GM12891 (cell line): ENCODE measurements at places on chromosomes 7 and 10.

- DNase-seq, result no peak
These were observed 264.3 kb downstream of the RNLS start for GRCh38 chr10:88318803-88319202.

DNA sequence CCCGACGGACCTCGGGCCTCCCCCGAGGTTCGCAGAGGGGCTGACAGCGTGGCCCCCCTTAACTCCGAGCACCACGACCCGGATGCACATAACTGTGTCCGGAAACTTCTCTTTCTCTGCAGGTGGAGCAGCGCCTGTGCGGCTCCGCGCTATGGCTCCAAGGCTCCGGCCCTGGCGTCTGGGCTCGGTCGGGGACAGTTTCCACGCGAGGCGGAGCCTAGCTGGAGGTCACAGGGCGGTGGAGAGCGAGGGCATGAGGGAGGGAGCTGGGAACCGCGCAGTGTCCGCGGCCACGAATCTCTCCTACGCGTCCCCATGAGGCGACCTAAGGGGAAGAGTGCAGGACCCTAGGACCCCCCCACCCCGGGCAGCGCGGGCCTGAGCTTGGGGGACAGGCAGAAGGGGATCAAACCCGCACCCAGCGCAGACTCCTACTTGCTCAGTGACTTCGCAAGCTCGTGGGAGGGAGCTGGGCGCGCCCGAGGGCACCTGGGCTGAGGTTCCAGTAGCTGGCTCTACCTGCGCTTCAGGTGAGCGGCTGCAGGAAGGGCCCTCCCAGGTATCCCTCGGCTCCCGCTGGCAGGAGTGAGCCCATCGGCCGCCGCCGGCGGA lies 8.6 kb upstream of the MNX1 start:
- DNase-seq, result no peak

DNA sequence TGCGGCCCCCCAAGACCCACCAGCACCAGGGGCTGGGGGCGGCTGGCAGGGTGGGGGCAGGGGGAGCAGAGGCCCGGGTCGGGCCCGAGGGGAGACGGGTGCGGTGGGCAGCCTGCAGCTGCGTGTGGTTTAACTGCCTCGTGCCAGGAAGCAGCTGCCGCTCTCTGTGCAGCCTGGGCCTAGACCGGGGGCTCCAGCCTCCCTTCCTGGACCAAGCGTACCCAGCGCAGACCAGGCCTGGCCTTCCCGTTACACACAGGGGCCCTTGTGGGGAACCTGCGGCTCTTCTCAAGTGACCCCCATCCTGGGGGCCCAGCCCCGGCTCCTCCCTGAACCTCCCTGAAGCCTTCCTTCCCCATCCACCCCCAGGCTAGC lies 6.6 kb upstream of the INTS1 start:
- DNase-seq, result no peak

DNA sequence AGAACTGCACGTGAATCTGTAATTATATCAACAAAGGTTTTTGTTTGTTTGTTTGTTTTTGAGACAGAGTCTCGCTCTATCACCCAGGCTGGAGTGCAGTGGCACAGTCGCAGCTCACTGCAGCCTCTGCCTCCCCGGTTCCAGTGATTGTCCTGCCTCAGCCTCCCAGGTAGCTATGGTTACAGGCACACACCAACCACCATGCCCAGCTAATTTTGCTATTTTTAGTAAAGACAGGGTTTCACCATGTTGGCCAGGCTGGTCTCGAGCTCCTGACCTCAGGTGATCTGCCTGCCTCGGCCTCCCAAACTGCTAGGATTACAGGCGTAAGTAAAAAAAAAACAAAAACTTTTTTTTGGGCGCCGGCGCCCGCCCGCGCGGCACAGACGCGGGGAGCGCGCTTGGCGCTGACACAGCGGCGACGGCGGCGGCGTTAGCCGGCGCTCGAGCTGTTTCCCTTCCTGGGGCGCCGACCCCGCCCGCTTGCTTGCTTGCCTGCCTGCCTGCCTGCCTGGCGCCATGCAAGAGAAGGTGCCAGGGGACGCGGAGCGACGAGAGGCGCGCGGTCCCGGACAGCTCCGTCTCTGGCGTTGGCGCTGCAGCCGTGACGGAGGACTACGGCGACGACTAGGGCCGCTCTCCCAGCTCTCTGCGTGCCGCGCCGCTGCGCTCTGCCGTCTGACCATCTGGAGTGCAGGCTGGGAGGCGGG lies 171.4 kb upstream of the NUPR2 start:
- no peak for DNase-seq
